Heart left ventricle (tissue), 16 donors: ENCODE measurements at places on chromosomes 7 and 10. TPM values are rescaled to one million over a fixed set of nuclear protein-coding genes. Genes with fewer than 3 reads are reported as not detected.

SFRP5 gene
- total RNA-seq: 1.9 TPM

ATG9B gene
- not detected for total RNA-seq

MTG1 gene
- 22.6 TPM for total RNA-seq

STEAP1B gene
- 0.52 TPM for total RNA-seq

TMEM236 gene
- total RNA-seq: 0.44 TPM

CYP2C19 gene
- not detected for total RNA-seq

VKORC1L1 gene
- total RNA-seq: 17.9 TPM

ACSM6 gene
- not detected for total RNA-seq

KCNIP2 gene
- total RNA-seq: 162 TPM

GRB10 gene
- total RNA-seq: 21.6 TPM

CDHR3 gene
- 4.5 TPM for total RNA-seq

DNA sequence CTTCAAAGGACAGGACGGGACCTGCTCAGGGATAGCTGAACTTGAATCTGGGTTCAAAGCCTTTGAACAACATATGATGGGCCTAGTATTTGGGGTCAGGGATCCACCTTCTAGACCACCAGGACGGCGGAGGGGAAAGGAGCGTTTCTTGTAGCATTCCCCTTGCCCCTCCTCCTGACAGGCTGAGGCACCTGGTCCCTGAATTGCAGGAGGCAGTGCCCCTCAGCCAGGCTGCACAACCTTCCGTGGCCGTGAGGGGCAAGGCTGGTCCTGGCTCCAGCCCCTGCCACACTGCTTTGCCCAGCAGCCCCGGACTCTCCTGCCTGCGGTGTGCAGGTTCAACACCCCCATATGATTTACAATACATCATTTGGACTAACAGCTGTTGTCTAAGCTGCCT is 58.1 kb downstream of the INSIG1 start:
- DNase-seq: no peak

GRCh38 chr7:117825132-117825531 is 48.1 kb downstream of the CTTNBP2 start:
- no peak for DNase-seq

GRCh38 chr7:140596519-140597427 is 43.8 kb downstream of the DENND2A start:
- no peak for DNase-seq

DNA sequence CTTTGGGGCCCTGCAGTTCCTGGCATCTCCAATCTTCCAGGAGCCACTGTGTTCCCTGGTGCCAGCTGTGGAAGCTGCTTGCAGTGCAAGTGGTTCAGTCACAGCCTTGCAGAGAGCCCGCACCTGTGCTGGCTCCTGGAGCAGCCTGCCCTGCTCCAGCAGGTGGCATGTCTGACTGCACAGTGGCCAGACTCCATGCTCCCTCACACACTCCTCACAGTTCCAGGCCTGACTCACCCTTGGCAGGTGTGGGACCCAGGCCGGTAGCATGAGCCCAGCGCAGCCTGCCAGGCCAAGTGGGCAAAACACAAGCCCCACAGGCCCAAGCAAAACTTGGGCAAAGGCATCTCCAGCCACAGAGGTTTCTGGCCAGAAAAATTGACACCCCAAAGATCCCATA is 33.6 kb upstream of the RELN start:
- no peak for DNase-seq

GRCh38 chr10:112875476-112876267 is 74.4 kb upstream of the TCF7L2 start:
- DNase-seq: no peak

GRCh38 chr7:31883761-31884164 is 186.4 kb downstream of the PDE1C start:
- peak; percentile 37 for DNase-seq

- DNase-seq: no peak
Observed at GRCh38 chr7:46126675-46127300, 205.7 kb upstream of the IGFBP3 start.

DNA sequence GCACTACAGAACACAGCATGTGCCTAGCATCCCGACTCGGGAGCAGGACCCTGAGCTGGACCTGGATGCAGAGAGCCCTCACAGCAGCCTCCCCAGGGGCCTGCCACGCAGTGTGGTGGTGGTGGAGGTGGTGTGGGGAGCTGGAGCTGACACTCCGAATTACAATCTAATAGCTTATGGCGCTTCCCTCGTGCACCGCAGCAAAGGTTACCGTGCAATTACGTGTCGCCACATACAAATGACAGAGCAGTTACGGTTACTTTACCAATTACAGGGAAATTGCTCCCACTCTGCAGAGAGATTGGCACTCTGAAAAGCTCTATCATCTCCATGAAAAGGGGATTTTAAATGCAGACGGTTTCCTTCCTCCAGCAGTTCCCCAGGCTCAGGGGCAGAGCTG is 81.8 kb downstream of the PLXNA4 start:
- no peak for DNase-seq

GRCh38 chr7:104137971-104138370 is 69.8 kb downstream of the ORC5 start:
- DNase-seq: no peak

DNA sequence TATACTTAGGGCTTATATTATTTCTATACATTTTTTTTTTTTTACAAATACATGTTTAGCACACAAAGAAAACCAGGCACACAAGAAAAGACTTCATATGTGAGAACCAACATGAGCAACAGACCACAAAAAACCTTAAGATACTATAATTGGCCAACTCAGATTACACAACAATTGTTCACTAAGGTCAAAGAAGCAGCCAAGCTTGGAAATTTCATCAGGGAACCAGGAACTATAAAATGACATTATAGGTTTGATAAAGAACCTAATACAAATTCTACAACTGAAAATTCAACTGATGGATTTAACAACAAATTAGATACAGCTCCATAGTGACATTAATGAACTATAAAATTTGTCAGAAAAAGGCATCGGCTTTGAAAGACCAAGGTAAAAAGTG is 4.4 kb upstream of the LUC7L2 start:
- DNase-seq: no peak

DNA sequence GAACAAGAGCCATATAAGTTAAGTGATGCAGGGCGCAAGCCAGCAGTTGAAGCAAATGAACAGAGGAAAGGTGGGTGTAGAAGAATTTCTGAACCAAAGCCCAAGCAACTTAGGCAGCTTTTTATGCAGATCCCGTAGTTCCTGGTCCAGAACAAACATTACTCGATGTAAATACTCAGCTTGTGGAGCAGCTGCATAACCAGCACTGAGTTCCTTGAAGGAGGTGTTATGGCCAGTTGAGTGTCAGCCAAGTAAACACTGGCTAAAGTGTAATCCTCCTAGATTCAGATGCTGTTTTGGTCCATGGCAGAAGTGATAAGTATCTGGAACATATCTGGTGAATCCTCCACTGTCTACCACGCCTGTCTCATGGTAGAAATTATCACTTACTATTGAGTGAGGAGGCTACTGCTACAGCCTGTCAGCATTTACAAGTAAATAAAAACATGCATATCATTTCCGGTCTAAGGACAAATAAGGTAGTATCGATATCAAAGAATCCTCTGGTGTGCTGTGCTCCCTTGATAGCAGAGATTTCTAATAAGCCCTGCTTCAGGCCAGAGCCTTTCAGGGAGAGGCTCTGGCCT is 213.9 kb downstream of the DYNC1I1 start:
- no peak for DNase-seq

GRCh38 chr10:112842832-112843360 is 107.2 kb upstream of the TCF7L2 start:
- DNase-seq: no peak

- DNase-seq: no peak
Observed at GRCh38 chr10:59944339-59944935, 38.1 kb upstream of the CCDC6 start.

GRCh38 chr7:50822706-50823105 is 40.0 kb upstream of the GRB10 start:
- DNase-seq: no peak

- DNase-seq: no peak
Observed at GRCh38 chr10:82210331-82210730, 335.3 kb downstream of the NRG3 start.

DNA sequence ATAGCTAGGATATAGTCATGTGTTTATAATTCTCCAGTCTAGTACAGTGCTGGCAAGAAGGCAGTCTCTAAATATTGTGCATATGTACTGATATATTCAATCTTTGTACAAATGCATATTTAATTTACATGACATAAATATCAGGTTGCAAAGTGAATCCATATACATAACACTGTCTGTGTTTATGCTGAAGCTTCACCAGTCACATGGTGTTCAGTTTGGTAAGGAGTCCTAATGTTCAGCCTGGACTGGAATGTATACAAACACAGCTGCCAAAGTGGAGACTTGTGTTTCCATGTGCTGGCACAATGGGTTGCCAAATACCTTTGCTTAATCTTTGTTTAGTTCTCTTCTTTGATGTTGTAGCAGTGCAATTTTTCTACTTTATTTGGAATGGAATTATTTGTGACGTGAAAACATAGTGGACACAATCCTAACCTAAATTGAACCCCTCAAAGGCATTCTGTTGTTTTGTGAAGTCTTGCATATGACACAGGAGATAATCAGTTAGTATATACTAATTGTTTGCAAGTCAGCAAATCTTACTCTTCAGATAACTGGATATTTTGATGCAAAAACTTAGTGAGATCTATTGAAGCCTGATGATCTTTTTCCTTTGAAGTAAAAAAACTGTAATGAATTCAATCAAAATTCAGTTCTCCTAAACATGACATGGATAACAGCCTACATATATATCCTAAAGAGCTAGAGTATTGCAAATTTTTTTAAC is 17.3 kb upstream of the ARL4A start:
- DNase-seq: no peak

- no peak for DNase-seq
Observed at GRCh38 chr10:20274571-20274970, 458.3 kb downstream of the PLXDC2 start.

DNA sequence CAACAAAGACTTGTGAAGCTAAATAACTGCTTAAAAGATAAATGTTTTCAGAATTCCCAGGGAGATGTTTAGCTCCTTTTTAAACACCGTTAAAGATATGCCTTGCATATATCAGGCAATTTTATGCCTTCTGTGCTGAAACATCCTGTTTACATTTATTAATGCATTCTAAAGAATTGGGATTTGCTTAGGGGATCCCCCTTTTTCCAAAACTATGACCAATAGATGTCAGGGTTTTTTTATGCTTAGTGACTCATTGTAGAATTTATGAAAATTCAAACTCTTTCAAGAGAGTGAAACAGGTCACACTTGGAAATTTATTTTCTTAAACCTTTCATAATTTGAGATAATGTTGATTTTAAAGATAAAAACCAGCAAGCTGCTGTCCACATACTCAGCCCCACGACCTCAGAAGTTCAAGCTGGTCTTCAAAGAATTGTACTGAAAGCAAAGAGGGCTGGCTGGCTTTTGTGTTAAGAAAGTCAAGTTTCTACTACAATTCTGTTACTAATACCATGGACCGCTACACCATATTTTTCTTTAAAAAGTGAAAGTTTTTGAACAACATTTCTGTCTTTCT is 411.8 kb downstream of the ETV1 start:
- DNase-seq: no peak

DNA sequence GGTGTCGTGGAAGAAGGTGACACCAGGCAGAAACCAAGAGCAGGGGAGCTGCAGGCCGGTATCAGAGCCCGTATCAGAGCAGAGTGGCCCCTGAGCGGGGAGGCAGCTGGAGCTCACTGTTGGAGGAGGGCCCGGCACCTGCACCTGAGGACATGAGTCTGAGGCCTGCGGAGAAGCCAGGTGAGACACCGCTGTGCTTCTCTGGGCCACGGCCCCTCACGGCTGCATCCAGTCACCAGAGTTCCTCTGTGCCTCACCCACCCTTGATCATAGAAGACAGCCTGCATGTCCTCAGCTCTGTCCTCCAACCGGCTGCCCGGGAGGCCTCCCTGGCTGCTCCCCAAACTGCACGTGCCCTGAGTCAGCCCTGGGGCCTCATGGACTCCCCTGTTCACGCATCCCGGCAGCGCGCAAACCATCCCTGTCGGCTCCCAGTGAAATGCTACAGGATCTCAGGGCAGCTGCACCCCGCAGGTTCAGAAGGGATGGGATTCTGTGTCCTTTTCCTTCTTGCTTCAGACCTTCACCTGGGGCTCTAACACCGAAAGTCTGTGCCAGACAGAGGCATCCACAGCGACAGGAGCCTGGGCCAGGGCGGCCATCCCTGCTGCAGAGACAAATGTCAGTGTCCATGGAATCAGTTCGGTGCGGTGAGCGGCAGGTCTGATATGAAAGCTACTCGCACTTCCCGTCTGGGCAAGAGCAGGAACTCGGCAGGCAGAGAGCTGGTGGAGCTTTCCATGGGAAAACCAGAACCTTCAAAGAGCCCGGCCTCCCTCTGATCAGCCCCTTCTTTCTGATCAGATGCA is 111.9 kb upstream of the FAM20C start:
- no peak for DNase-seq

GRCh38 chr10:70759781-70760180 is 25.4 kb downstream of the TBATA start:
- no peak for DNase-seq

GRCh38 chr7:155861480-155861868 is 49.2 kb upstream of the SHH start:
- DNase-seq: no peak
